ENCODE measurements at places on chromosomes 6 and 20.

DNA sequence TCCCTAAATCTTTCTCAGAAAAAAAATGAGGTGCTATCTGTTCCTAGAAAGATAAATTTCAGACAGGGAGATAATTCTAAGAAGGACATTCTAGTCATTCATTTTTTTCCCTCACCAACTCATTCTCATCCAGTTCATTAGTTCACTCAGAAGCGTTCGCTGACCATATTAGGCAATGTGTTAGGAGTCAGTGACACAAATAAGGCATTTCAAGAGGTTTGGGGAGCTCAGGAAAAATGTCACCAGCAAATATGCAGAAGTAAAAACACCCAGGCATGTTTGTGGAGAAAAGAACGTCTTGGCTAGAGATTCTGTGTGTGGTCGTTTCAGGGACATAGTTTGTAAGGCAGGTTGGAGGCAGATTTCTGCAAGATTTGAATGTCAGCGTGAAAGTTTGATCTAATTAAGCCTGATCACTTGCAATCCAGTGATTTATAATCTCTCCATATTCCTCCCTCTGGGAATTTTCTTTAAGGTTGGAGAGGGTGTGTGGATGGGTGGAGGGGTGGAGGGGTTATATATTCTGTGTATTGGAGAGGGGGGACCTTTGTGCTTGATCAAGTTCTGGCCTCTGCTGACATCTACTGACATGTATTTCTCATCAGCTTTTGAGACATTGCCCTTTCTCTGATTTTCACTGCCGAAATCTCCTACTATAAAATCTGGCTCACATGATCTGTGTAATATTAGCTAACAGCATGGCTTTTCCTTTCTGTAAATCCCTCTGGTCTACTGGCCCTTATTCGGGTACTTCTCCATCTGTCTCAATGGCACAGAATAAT, 3.6 kb downstream of the MYCT1 start:
- no peak for DNase-seq

DNA sequence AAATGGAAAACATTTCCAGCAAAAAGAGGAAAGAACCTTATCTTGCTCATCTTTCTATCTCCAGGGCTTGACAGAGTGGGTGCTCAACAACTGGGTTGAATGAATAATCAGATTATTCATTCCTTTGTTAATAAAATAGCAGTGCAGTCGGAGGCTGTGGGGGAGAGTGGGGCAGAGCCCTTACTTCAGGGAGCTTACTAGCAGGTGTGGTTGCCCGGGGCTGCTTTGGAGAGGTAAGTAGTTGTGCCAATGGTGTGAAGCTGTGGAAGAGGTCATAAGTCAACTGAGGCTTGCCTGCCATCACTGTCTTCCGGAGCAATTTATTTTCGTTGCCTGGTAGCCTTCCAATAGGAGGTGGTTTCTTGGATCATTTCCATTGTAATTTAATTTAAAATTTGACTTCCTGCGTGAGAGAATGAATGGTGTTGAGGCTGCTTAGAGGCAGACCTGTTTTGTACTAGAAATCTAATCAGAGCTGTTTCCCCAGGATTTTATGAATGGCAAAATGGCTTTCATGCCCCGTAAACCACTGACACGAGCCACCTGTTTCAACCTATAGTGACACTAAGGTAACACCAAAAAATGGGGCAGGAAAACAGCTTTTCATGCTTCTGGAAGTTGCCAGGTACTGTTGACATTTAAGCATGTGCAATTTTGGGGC, 51.4 kb downstream of the ZDHHC14 start:
- no peak for DNase-seq

DNA sequence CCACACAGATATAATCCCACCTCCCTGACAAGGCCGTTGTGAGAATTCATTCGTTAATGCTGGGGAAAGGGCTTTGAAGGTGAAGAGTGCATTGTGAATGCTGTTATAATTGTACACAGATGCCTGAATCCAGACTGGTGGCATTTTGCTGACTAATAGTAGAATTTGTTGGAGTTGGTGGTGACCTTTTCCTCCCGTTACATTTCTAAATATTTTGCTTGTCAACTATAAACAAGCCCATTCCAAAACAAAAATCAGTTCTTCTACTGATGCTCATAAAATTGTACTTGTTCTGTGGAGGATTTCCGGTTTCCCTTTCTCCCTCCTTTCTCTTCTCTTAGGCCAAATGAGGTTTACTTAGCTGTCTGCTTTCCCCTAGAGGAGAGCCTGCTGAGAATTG, 253.1 kb upstream of the SUPT3H start:
- no peak for DNase-seq

DNA sequence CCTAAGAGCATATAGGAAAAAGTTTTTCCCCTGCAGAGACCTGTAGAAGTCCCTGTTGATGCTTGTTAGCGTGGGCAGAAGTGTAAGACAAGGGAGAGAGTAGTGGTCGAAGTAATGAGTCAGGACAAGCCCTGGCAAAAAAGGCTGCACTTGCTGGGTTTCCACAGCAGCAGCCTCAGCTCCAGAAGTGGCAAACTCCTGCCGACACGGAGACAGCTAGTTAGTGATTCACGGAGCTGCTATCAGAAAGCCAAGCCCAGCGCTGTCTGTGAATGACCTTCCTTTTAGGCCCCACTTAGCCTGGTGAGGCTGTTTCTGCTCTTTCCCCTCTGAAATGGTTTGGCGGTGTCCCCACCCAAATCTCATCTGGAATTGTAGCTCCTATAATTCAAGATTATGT, 109.1 kb downstream of the FAM50B start:
- no peak for DNase-seq

DNA sequence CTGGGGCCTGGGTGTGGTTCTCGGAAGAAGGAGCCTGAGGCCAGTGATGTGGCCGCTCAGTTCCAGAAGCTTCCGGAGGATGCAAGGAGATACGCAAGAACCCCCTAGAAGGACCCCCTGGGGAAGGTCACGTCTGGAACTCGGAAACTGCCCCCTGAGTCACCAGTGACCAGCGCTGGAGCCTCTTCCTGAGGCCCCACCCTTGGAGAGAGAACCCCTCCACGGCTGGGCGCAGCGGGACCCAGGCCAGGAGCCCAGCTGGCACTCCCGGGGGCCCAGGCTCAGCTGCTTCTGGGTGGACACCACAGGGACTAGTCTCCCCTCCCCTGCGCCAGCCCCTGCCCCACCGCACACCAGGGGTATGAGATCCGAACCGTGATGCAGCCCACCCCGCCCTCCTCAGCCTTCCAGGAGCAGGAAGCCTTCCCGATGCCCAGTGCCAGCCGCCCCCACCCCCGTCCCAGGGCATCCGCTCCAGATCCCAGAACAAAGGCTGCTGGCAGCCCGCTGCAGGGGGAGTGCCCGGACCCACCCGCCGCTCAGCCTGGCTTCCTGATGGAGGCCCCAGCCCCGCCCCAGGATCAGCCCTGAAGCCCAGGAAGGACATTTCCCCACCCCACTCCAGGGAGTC, 7.5 kb downstream of the LAMA5 start:
- DNase-seq = no peak

DNA sequence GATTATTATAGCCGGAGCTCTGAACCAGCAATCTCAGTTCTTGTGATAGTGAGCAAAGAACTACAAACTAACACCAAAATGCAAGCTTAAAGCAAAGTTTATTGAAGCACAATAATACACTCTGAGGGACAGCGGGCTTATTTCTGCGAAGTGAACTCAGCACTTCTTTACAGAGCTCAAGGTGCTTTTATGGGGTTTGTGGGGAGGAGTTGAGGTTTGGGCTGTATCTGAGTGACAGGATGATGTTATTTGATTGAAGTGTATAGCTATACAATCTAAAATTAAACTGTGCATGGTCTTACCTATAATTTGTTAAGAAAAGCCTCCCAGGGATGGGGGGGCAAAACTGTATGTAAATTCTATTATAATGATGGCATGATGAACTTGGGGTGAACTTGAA, 1.0 kb upstream of the HFE start:
- no peak for DNase-seq

GRCh38 chr20:37558306-37558705, 30.6 kb upstream of the BLCAP start:
- no peak for DNase-seq

GRCh38 chr20:12256806-12257205, 339.1 kb downstream of the BTBD3 start:
- DNase-seq = no peak

DNA sequence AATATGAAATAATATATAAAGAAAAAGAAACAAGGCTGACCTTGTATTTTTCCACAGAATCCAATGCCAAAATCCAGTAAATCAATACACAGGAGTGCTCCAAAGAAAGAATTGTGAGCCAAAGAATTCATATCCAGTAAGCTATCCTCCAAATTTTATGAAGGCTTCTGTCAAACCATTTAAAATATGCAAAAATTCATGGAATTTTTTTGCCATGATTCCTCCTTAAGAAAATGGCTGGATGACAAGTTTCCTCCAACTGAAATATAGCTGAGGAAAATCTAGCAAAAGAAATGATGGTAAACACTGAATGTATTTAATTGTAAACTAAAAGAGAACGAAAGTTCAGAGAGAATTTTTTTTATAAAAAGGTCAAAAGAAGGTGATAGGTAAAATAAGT, 290.3 kb downstream of the UBE3D start:
- DNase-seq = no peak

GRCh38 chr20:23161968-23162696, 76.0 kb upstream of the CD93 start:
- DNase-seq = no peak

DNA sequence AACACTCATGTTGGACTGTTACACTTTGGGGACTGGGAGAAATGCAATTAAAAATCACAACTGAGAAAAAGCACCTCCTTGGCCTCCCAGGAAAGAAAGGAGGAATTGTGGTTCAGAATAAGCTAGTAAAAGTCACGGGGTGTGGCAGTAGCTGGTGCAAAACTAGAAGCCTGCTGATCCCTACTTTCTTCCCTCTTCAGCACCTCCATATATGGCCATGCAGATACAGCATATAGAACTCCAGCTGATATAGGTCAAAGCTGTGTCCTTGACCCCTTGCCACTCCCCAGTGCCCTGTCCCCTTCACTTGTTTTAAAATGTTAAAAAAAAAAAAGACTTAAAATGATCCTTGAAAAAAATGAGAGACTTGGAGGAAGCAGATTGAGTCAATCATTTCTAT, 5.5 kb upstream of the FLRT3 start:
- no peak for DNase-seq

DNA sequence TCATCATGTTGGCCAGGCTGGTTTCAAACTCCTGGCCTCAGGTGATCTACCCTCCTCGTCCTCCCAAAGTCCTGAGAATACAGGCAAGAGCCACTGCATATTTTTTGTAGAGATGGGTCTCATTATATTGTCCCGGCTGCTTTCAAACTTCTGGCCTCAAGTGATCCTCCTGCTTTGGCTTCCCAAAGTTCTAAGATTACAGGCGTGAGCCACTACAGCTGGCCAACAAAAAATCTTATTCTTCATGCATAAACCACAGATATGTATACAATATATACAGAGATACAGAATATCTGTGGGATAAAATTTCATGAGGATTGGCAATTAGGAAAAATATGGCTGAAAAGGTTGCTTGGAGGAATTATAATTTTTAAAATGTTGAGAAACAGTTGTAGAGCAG, 49.9 kb downstream of the SLC35A1 start:
- no peak for DNase-seq

DNA sequence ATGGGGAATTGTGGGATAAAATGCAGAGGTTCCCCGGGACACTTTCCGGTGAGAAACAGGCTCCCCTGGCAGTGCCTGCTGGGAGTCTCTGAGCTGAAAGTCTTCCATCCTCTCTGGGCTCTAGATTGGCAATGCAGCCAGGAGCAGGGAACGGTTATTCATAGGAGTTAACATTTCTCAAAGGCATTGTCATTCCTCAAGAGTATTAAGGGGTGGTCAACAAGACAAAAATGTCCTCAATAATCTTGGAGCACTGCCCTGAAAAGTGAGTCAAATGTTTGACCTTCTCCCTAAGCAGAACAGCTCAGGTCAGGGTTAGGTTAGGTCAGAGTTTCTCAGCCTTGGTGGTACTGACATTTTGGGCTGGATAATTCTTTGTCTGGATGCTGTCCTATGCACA, 13.2 kb downstream of the BPIFB1 start:
- no peak for DNase-seq

GRCh38 chr6:144343701-144344428, 58.7 kb downstream of the UTRN start:
- DNase-seq = no peak

DNA sequence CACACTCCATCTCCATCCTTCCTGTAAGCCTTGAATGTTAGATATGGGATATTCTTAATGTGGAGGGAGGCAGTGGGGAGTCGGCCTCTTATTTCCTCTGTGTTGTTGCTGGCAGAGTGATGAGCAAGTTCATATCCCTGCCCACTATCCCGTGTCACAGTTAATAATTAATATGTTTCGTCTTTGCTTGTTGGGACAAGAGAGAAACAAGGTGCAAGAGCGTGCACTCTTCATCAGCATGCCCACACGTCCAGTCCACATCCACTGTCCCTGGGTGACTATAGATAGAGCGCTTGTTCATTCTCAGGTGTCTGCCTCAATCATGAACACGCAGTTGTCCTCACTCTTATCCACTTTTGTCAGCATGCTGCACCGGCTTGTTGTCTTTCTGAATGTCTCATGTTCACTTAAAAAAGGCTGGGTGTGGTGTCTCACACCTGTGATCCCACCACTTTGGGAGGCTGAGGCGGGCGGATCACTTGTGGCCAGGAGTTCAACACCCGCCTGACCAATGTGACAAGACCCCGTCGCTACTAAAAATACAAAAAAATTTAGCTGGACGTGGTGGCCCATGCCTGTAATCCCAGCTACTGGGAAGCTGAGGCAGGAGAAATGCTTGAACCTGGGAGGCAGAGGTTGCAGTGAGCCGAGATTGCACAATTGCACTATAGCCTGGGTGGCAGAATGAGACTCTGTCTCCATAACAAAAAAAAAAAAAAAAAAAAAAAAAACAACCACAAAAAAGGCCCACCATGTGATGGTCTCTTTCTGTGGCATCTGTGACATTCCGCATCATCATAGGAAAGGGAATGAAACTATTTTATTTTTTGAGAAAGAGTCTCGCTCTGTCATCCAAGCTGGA, 34.2 kb downstream of the PPP1R3G start:
- DNase-seq = no peak

- no peak for DNase-seq
Observed at GRCh38 chr20:34528921-34529297, 12.7 kb downstream of the DYNLRB1 start.

GRCh38 chr6:56714273-56714672, 71.6 kb upstream of the DST start:
- DNase-seq = no peak

DNA sequence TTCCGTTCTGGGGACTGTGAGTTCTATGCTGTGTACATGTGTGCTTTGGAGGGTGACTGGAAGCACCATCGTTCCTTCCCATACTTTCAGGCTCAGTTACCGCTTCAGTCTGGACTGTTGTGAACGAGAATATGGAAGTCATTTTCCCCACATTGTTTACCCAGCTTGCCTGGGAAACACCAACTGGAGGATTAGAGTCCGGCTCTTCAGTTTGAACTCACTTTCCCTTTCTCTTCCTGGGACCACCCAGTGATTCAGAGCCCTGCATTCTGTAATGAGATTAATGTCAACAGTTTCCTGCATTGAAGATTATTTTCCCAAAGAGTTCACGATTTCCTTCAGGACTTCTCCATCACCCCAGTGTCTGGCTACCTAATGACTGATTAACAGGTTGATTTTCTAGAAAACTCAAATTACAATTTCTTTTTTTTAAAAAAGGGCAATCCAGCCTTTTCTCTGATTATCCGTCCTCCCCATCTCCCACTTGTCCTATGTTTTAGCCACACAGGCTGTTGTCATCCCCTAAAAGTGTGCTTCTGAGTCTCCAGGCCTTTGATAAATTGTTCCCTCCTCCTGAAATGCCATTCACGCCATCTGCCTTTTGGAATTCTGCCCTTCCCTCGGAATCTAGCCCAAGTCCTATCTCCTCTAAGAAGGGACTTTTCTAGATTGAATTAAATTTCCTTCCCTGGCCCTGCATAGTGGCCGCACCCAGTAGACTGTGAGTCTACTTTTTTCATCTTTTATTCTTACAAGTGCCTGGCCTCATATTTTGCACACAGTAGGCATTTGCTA, 3.3 kb upstream of the TAGAP start:
- DNase-seq = no peak
